ENCODE measurements at places on chromosomes 2 and 18.

DNA sequence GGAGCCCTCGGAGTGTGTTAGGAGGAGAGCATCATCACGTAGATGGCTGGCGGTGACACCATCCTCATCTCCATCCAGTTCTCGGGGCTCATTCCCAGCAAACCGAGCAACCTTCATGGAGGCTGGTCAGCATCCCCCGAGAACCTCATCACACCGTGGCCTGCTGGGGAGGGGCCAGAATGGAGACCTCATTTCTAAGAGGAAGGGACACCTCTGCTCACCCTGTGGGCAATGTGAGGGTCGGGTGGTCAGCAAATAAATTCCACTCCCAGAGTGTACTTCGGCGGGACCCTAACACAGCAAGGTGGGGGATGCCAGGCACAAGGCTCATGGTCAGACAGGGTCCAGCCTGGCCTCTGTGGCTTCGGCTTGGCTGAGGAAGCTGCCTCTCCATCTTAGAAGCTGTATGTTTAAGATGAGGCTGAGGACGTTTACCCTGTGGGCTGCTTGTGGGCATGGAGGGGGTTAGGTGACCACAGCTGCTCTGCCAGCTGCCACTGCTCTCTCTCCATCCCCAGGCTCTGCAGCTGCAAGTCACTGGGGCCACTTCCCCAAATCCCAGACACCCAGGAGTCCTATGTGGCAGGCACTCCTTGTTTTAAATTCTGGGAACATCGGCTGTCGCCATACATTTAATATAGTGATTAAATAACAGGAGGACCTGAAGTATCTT is 56.5 kb upstream of the PXDN start:
- DNase-seq: no peak

- DNase-seq: no peak
Observed at GRCh38 chr2:159137511-159138241, 148.8 kb downstream of the WDSUB1 start.

DNA sequence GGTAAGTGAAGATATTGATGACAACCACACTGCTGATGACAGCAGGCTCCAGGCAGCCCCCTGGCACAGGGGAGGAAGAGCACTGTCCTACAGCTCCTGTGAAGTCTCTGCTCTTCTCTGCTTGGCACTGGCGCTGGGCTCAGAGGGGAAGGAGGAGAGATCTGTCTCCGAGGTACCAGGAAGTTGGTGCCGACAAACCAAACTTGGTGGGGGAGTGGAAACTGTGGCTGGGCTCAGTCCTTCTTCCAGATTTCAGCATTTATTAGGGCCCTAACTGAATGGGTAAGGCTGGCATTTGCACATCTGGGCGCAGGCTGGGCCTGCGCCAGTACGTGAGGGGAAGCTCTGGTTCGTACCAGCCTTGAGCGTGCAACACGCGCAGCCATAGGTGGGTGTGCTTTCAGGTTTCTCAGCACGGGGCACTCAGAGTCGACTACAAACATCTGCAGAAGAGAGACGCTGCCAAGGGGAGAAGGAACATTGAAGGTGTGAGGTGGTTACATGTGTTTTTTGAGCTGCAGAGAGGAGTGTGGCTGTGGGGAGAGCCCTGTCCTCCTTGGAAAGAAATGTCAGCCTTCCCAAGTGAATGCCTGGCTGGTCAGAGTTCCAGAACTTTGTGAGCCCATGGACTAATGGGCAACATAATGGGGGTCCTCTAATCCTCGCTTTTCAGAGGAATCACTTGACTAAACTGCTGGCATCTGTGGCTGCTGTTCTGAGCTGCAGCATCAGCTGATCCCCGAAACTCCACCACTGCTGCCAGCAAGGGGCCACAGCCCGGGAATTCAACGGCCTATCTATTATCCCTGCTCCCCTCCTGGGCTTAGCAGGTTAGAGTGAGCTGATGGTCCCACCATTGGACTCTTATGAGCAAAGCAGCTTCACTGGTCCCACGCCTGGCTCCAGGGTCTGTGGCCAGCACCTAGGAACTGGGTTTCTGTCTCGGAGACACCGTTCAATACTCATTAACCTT is 55.2 kb upstream of the SEMA4C start:
- DNase-seq: no peak

GRCh38 chr18:79677221-79677620 is 2.4 kb upstream of the CTDP1 start:
- DNase-seq: no peak

GRCh38 chr18:22309191-22309590 is 108.5 kb downstream of the CTAGE1 start:
- no peak for DNase-seq

- no peak for DNase-seq
Observed at GRCh38 chr18:61851940-61852451, 40.8 kb downstream of the RNF152 start.

- no peak for DNase-seq
Observed at GRCh38 chr2:157221394-157221988, 36.0 kb upstream of the GALNT5 start.

GRCh38 chr18:32440518-32440917 is 30.2 kb downstream of the GAREM1 start:
- no peak for DNase-seq

- DNase-seq: peak; percentile 15
Observed at GRCh38 chr2:188292348-188293239, 920 bp downstream of the GULP1 start.

DNA sequence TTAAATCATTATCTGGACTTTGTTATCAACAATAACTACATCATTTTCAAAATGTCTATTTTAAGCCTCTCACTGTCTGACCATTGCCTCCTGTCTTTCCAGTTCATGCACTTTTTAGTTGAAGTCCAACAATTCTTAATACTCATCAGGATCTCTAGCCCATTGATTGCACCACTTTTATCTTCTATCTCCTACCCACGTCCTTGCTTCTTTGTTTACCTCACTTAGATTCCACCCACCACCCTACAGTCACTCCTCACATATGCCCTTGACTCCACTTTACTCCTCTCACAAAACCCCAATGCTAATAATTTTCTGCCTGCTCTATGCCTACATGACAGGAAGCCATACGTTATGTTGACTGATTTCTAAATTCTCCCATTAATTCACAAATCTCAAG is 21.9 kb downstream of the TACR1 start:
- DNase-seq: no peak

DNA sequence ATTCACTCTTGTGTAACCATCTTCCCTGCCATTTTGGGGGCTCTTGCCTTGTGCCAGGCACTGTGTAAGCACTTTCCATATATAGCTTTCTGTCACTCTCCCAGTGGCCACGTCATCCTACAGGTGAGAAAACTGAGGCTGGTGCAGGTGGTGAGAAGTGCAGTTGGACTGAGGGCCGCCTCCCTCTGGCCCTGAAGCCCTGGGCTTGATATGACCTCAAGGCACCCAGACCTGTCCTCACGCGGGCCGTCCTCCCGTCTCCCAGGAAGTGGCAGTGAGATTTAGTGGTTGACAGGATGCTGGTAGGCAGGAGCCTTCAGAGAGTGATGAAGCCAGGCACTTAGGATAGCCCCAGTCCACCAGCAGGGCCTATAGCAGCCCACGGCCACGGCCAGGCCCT is 30.5 kb downstream of the MAL start:
- DNase-seq: no peak

GRCh38 chr18:37967261-37967660 is 401.7 kb upstream of the CELF4 start:
- DNase-seq: no peak

DNA sequence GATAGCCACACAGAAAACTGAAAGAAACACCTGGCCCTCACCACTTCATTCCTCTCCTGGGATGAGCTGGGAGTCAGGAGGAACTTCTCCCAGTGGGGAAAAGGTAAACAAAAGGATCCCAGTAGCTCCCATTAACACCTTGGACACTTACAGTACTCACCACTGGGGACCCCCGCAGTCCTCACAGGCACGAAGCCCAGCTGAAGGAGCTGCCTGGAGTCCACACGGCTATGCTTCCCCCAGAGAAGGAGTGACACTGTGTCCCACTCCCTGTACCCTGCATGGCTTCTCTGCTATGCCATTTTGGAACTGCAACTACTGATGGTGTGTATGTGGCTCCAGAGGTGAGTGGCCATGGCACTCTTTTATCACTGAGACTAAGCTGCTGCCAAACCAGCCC is 1565.1 kb downstream of the LRP1B start:
- no peak for DNase-seq

DNA sequence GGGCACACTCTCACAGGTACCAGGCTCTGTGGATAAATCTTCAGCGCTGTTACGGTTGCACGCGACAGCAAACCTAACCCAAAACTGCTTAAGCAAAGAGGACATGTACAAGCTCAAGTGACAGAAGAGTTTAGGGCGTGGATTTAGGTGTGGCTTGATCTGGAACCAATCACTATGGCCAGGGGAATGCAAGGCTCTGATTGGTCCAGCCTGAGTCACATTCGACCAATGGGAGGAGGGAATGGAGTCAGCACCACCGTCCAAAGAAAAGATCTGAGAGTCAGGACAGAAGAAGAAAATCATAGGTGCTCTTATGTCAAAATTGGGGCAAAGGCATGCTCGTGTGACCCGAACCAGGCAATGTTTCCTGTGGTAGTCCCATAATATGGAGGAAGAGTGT is 139.0 kb downstream of the TRIM43 start:
- no peak for DNase-seq

DNA sequence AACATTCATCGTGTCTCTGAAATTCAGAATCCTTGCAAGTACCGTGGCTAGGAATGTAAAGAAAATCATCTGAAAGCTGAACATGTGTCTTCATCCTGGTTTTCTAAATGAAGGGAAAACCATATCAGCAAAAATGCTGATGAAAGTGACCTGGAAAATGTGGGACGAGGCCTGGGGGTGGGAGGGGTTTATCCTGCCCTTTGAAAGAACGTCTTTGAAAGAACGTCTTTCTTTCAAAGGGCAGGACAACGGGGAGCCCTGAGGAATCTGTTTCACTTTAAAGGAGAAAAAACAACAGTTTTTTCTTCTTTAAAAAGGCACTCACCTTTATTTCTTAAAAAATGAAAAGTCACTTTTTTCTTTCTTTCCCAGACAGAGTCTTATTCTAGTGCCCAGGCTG is 185.2 kb downstream of the ALPK2 start:
- no peak for DNase-seq

GRCh38 chr18:74665346-74665745 is 67.7 kb downstream of the ZNF407 start:
- no peak for DNase-seq

GRCh38 chr2:71250935-71251334 is 24.0 kb upstream of the PAIP2B start:
- no peak for DNase-seq

DNA sequence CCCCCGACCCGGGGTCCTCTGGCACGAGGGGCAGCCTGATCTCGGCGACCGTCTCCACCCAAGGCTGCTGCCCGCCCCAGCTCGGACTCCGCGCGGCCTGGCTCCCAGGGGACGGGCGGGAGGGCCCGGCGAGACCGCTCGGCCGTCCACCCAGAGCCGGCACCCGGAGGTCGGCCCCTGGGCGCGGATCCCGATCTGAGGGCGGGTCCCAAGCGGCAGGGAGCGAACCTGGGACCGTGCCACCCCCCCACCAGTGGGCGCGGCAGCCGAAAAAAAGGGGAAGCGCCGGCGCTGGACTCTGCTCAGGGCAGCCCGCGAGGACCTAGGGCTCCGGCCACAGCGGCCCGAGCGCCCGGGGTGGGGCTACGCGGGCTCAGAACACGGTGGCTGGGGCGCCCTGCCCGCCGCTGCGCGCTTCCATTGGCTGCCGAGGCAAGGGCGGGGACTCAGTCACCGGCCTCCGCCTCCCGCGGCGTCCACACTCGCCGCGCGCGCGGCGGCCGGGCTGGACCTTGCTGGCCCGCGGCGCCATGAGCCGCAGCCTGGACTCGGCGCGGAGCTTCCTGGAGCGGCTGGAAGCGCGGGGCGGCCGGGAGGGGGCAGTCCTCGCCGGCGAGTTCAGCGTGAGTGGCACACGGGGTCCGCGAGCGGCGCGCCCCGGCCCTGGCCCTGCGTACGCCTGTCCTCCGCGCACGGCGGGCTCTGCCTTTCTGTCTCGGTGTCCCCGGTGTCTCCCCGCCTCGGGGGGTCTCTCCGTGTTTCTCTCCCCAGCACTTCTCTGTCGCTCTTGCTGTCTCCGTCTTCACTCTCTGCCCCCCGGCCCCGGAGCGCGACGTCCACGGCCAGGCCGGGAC is at the start of gene PTPN18:
TSS of gene PTPN18 (plus strand) at position 479 of the 854 bp plus-strand sequence. CDS start at position 531, 52 bp downstream.
- peak; percentile 76 for DNase-seq

GRCh38 chr2:54944724-54945326 is 105.4 kb downstream of the RTN4 start:
- DNase-seq: no peak

- DNase-seq: no peak
Observed at GRCh38 chr2:231470246-231470900, 6.1 kb upstream of the NCL start.

- DNase-seq: no peak
Observed at GRCh38 chr2:37849911-37850310, 75.2 kb upstream of the RMDN2 start.

DNA sequence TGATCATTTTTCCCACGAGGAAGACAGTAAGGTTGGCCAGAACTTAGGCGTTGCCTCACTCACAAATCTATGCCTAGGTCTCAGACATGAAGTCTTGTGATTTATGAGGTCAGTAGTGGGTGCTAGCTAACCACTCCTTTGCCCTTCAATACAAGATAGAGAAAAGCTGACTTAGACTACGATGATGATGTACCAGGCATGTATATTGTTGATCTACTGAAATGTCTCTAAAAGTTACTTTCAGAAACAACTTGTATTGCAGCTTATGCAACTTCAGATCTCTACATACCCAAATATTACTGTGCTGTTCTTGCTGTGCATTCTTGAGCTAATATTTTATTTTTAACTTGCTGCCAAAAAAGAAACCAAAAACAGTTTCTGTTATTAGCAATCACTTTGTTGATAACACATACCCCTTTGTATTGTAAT is 30.6 kb downstream of the MAPRE2 start:
- DNase-seq: no peak

GRCh38 chr2:37617119-37617892 is 54.1 kb downstream of the CDC42EP3 start:
- DNase-seq: no peak

- no peak for DNase-seq
Observed at GRCh38 chr2:50786345-50786744, 245.6 kb downstream of the NRXN1 start.

DNA sequence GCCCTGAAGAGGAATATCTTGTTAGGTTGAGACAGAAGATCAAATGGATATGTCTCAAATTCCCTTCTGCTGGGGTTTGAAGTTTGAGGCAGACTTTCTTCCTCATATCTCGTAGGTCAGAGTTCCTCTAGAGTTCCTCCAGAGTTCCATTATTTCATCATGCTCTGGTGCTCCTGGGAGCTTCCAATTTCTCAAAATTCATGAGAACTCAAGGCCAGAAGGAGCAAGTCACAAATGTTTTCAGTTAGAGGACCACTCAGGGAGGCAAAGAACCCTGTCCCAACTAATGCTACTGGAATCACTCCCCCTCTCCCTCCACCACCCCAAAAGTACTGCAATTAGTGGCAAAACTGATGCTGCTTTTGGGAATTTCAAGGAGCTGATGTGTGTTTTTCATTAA is 115.7 kb upstream of the RBMS1 start:
- DNase-seq: no peak

- DNase-seq: peak; percentile 1
Observed at GRCh38 chr2:88880441-88880953, 189.0 kb downstream of the RPIA start.

DNA sequence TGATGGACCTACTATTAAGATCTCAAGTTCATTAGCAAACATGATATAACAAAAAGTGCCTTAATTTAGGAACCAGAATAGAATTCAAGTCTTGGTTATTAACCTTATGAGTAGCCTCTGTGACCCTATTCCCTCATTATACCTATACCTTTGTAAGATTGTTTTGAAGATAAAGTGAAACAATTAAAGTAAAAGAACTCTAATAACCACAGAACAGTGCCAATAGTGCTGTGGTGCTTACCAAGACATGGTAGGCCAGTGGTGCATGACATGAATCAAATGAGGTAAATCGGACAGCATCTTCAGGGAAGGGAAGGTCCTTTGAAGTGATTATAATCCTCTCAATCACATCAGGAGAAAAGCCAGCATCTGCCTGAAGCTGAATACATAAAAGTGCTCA is 36.4 kb downstream of the METTL4 start:
- DNase-seq: no peak
